CD4-positive, alpha-beta T cell treated with Interleukin-10 for 1 hour (primary cell): ENCODE measurements at places on chromosomes 2 and 18.

DNA sequence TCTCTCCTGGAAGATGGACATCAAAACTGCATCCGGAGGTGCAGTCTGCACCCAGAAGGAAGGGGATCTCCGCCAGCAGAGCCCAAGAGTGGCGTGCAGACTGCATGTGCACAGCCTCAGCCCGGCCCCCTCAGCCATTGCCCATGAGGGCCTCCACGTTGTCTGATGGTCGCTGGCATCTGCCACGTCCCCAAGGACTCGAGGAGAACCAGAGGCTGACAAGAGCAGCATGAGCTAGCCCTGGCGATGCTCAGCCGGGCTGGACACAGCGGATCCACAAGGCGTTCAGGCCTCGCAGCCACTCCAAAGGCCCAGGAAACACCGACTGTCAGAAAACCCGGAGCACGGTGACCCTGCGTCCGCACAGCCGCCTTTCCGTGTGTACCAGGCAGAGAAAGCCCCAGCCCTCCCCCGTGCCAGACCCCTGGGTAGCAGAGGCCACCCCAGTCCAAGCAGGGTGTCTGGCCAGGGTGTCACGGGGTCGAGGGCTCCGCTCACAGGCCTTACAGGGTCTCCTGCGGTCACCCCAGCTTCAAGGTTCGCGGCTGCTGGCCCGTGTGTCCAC is 48.3 kb downstream of the SLC66A2 start:
- no peak for DNase-seq

DNA sequence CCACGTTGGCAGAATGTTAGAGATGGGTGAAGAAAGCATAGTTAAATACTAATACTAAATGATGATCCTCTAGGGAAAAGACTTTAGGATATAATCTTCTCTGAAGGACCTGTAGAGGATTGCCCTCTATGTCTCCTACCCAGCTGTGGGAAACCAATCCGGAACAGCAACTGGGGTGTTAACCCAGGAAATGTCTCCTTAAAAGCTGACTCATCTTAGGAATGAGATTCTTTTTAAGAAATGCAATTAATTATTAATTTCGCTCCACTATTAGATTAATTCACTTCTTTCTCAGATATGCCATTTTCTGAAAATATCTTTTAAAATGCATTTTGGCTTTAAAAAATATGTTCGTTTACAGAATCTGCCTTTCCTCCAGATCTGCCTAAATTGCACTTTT is 7.4 kb downstream of the SCN3A start:
- DNase-seq = no peak

- no peak for DNase-seq
Observed at GRCh38 chr2:224870341-224870740, 154.2 kb upstream of the CCDC195 start.

- no peak for DNase-seq
Observed at GRCh38 chr2:156380117-156380645, 47.7 kb upstream of the NR4A2 start.

GRCh38 chr2:180707884-180708205 is 272.6 kb upstream of the UBE2E3 start:
- no peak for DNase-seq

DNA sequence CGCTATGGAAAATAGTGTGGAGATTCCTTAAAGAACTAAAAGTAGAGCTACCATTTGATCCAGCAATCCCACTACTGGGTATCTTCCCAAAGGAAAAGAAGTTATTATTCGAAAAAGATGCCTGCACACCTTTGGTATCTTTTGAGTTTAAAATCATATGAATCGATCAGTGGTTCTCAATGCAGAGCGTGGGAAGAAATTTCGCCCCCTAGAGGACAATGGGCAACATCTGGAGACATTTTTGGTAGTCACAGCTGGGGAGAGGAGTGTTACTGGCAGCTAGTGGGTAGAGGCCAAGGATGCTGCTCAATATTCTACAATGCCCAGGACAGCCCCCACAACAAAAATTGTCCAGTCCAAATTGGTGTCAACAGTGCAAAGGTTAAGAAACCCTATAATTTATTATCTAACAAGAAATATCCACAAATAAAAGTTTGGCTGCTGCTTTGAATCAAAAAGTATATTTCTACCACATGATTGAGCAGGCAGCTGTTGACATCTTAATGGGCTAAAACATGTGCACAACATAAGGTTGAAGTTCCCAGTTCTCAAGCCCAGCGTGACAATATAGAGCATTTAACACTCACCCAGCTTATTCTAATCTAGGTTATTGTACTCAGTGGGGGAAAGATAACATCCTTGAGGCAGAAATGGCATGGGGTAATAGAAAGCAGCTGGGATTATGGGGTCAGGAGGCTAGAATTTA is 425.7 kb downstream of the LRATD1 start:
- no peak for DNase-seq

- DNase-seq = no peak
Observed at GRCh38 chr18:3645384-3646156, 195.6 kb downstream of the TGIF1 start.

- no peak for DNase-seq
Observed at GRCh38 chr2:120863661-120864320, 128.1 kb downstream of the GLI2 start.

DNA sequence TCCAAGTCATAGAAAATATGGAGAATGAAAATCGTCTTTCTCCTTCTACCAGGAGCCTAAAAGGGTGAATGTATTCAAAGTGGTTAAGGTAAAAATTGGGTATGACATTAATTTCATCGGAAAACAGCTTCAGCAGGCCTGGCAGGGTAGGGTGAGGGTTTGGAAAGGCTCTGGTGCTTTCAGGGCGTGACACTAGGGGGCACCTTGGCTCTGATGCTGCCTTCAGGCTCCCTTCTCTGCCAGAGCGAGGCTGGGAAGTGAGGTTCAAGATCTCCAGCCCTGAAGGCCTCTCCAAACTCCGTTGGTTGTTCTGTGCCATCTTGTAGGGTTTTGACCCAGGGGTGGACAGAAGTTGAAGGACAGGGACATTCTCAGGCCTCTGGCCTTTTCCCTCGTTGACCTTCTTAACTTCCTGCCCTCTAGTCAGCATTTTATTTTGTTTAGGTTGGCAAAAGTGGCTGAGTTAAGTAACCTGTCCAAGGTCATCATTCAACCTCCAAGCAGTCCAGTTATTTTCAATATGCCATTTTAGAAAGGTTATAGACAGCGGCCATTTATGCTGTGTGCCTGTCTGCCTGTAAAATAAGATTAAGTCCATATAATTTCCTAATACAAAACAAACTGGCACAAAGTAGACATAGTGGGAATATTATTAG is 40.3 kb downstream of the EML6 start:
- no peak for DNase-seq

DNA sequence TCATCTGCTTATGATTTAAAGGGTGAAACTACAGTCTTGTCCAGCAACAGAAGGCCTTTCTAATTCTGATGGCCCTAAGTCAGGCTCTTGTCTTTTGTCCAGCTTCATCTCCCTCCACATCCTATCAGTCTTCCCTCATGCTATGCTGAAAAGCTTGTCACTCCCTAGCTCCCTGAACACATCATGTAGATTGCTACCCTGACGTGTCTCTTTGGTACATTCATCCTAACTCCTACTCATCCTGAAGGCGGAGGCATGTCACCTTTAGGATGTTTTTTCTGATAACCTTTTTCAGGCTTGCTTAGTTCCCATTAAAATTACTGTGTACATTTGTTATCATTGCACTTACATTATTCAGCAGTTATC is 78.4 kb upstream of the ARL5A start:
- no peak for DNase-seq

- no peak for DNase-seq
Observed at GRCh38 chr2:187658952-187659525, 104.8 kb upstream of the TFPI start.
